ENCODE measurements at places on chromosomes 3 and 15. TPM values are rescaled to one million over a fixed set of nuclear protein-coding genes. Genes with fewer than 3 reads are reported as not detected.

SPINT1 gene
- total RNA-seq, result 0.99 TPM

CHRNA5 gene
- 0.97 TPM for total RNA-seq

KBTBD12 gene
- total RNA-seq, result 3.8 TPM

SLC28A2 gene
- total RNA-seq, result not detected

EIF4E3 gene
- 36.2 TPM for total RNA-seq

CCDC39 gene
- 0.17 TPM for total RNA-seq

PRICKLE2 gene
- total RNA-seq, result 79.7 TPM

CLSTN2 gene
- 9.5 TPM for total RNA-seq

- no peaks in the 10 kb centered on the region for H3K4me1 ChIP-seq
- no peak overlapping the region for H3K4me3 ChIP-seq
- no peak overlapping the region for H3K27ac ChIP-seq
Measured at GRCh38 chr15:21261965-21262850, 178.1 kb downstream of the POTEB3 start.

GRCh38 chr3:81302045-81302444 lies 459.4 kb downstream of the GBE1 start:
- H3K27me3 ChIP-seq, result no peaks in the 10 kb centered on the region
- DNase-seq, result no peak
- H3K4me3 ChIP-seq, result no peak overlapping the region
- no peaks in the 10 kb centered on the region for H3K4me1 ChIP-seq
- H3K36me3 ChIP-seq, result no peaks in the 10 kb centered on the region

- no peaks in the 10 kb centered on the region for H3K27me3 ChIP-seq
- no peak overlapping the region for H3K4me3 ChIP-seq
- no peaks in the 10 kb centered on the region for H3K4me1 ChIP-seq
- no peak overlapping the region for H3K27ac ChIP-seq
Measured at GRCh38 chr15:66894986-66895780, 170.2 kb upstream of the SMAD3 start.

DNA sequence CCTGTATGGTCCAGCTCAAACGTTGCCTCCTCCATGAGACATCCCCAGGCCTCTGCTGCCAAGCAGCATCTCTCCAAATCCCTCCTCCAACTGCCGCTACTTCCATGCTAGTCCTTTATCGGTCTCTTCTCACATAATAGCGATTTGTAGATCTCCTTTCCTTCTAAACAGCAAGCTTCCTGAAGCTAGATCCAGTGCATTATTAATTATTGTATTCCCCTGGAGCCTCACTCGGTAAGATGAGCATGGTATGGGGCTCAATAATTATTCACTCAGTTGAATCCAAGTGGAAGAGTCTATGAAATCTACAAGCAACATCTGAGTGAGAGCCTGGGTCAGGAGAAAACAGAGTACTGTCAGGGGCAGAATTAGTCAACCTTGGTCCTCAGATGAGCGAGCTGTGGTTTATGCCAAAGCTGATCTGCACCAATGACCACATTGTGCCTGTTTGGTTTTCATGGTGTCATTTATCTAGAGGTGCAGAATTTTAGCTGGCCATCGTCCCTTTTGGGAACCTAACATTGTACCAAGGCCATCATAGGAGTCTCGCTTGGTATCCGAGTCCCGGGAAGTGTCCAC lies 93.8 kb upstream of the UBE2E1 start:
- peak overlapping the region; percentile 44 for H3K27ac ChIP-seq
- no peaks in the 10 kb centered on the region for H3K36me3 ChIP-seq
- H3K27me3 ChIP-seq, result no peaks in the 10 kb centered on the region
- H3K4me3 ChIP-seq, result peak overlapping the region; percentile 13

GRCh38 chr3:57890874-57891273 lies 117.3 kb upstream of the FLNB start:
- peaks cover 6% of the 10 kb centered on the region for H3K36me3 ChIP-seq
- H3K27me3 ChIP-seq, result no peaks in the 10 kb centered on the region
- H3K4me3 ChIP-seq, result peak overlapping the region; percentile 56
- DNase-seq, result no peak

- H3K4me1 ChIP-seq, result no peaks in the 10 kb centered on the region
- no peak overlapping the region for H3K27ac ChIP-seq
Measured at GRCh38 chr15:58594898-58595297, 154.6 kb downstream of the ADAM10 start.

GRCh38 chr3:163726125-163726524 lies 1352.2 kb downstream of the SI start:
- no peak overlapping the region for H3K27ac ChIP-seq
- no peaks in the 10 kb centered on the region for H3K4me1 ChIP-seq
- H3K4me3 ChIP-seq, result no peak overlapping the region
- no peak for DNase-seq
- H3K27me3 ChIP-seq, result no peaks in the 10 kb centered on the region

DNA sequence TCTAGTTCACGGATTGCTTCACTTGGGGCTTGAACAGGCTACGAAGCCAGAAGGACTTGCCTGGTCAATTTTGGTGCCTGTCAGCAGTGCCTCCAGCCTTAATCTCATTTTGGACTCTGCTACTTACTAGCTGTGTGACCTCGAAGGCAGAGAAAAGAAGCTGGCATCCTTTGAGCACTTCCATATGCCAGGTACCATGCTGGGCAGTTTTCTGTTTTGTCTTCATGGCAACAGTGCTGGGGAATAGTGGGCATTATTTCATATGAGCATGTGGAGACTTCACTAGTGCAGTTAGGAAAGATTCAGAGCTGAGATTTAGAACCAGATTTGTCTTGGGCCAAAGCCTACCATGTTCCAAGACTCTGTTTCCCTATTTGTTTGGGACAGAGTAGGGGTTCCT lies 92.2 kb downstream of the LRTM1 start:
- H3K27ac ChIP-seq, result no peak overlapping the region
- no peak for DNase-seq
- no peaks in the 10 kb centered on the region for H3K27me3 ChIP-seq
- no peak overlapping the region for H3K4me3 ChIP-seq
- H3K36me3 ChIP-seq, result no peaks in the 10 kb centered on the region

DNA sequence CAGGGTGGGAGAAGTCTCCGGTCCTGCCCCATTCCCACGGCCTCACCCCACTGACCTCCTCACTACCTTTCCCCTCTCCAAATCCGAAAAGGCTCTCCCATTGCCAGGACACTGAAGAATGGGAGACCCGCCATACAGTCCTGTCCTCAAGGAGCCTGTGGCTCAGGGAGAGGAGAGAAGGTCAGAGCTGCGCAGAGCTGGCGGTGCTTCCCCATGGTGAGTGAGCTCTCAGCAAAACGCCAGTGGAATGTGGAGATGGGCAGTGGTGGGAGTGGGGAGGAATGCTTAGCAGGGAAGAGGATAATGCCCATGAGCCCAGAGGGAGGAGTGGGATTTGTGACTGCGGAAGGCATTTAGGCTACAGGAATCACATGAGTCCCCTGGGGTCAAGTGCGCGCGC lies 20.1 kb downstream of the FAM43A start:
- DNase-seq, result no peak
- H3K36me3 ChIP-seq, result no peaks in the 10 kb centered on the region
- H3K4me1 ChIP-seq, result no peaks in the 10 kb centered on the region
- H3K27ac ChIP-seq, result no peak overlapping the region
- no peak overlapping the region for H3K4me3 ChIP-seq
- H3K27me3 ChIP-seq, result no peaks in the 10 kb centered on the region

- peak overlapping the region; percentile 32 for H3K27ac ChIP-seq
- no peak overlapping the region for H3K4me3 ChIP-seq
- no peaks in the 10 kb centered on the region for H3K27me3 ChIP-seq
- H3K4me1 ChIP-seq, result peaks cover 22% of the 10 kb centered on the region
Measured at GRCh38 chr3:185629554-185630181, 43.6 kb downstream of the SENP2 start.

GRCh38 chr3:191066669-191067068 lies 132.4 kb upstream of the OSTN start:
- no peak overlapping the region for H3K27ac ChIP-seq
- H3K36me3 ChIP-seq, result no peaks in the 10 kb centered on the region
- no peak overlapping the region for H3K4me3 ChIP-seq
- H3K4me1 ChIP-seq, result no peaks in the 10 kb centered on the region
- DNase-seq, result no peak

DNA sequence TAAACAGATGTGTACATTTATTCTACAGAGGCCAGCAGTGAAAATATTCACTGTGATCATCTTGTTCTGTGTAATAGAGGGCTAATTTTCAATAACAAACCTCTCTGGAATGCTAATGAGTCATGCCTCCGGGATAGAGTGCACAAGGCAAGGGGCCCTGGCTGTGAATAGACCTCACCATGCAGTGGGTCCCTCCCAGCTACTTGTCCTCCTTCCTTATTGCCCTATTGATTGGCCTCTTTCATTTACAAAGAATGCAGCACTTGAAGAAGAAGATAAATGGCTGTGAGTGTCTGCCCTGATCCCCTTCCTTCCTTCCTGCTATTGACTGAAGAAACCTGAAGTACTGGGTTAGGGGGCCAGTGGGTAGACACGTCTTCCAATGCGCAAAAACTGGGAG lies 436.3 kb downstream of the WDR72 start:
- H3K4me3 ChIP-seq, result no peak overlapping the region
- DNase-seq, result peak; percentile 81
- H3K27me3 ChIP-seq, result no peaks in the 10 kb centered on the region
- no peaks in the 10 kb centered on the region for H3K4me1 ChIP-seq
- H3K36me3 ChIP-seq, result no peaks in the 10 kb centered on the region

DNA sequence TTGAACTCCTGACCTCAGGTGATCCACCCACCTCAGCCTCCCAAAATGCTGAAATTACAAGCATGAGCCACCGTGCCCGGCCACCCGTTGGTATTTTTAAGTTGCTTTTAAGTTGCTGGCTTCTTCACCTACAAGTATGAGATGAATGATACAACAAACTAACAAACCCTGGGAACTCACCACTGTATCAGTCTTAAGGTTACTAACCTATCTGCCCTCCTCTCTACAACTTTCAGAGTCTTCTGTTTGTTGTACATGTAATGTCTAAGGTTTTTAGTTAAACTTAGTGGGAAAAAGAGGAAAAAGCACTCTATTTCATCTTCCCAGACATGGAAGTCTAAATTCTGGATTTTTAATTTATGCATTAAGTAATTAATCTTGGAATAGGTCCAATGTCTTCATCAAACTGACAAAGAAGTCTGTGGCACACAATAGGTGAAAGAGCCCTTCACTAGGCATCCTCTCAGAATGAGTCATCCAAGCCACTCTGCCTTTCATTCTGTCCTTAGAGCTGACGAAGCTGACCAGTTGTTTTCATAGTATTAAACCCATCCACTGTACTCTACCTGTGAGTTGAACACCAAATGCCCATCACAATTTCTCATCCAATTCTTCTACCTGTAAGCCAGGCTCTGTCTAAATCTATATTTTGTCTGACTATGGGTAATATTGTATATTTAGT lies 936.1 kb downstream of the TUSC7 start:
- no peaks in the 10 kb centered on the region for H3K36me3 ChIP-seq
- H3K4me3 ChIP-seq, result no peak overlapping the region
- H3K27ac ChIP-seq, result no peak overlapping the region

DNA sequence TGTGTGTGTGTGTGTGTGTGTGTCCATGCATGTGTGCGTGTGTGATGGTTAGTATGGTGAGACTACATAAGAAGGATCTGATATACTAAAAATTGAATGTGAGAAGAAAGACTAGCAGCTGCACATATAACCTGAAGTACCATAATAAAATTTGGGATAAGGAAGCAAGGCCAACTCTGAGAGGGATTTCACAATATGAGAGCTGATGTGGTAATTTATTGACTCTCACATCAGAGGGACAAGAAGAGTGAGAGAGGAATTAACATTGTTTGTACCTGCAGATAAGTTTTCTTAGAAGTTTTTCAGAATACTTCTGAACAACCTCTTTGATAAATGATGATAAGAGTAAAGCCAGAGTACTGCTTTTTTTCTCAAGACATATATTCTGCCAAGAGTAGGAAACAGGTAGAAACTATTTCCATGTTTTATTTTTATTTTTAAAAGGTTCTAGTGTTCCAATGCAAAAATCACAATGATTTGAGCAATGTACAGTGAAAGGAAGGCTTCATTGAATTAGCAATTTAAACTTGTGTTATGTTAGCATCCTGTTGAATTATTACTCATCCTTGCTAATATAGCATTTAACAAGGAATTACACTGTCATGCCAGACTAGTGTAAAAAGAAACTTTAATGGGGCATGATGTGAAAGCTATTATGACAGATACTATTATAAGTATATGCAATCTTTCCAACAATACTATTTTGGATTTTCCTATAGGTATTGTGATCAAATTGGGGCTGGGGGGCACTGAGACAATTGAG lies 415.5 kb upstream of the ARPP21 start:
- H3K36me3 ChIP-seq, result no peaks in the 10 kb centered on the region
- H3K27ac ChIP-seq, result no peak overlapping the region
- no peak for DNase-seq
- H3K27me3 ChIP-seq, result no peaks in the 10 kb centered on the region
- H3K4me3 ChIP-seq, result no peak overlapping the region

GRCh38 chr15:92989470-92989869 lies 89.3 kb downstream of the CHD2 start:
- no peak for DNase-seq
- H3K36me3 ChIP-seq, result peaks cover 69% of the 10 kb centered on the region
- no peak overlapping the region for H3K27ac ChIP-seq
- no peaks in the 10 kb centered on the region for H3K4me1 ChIP-seq

Data from esophagus muscularis mucosa (tissue), 4 donors.